H9 (cell line): ENCODE measurements at places on chromosomes 7 and 10.

GRCh38 chr10:124984376-124984775 lies 42.5 kb downstream of the ZRANB1 start:
- DNase-seq = no peak

DNA sequence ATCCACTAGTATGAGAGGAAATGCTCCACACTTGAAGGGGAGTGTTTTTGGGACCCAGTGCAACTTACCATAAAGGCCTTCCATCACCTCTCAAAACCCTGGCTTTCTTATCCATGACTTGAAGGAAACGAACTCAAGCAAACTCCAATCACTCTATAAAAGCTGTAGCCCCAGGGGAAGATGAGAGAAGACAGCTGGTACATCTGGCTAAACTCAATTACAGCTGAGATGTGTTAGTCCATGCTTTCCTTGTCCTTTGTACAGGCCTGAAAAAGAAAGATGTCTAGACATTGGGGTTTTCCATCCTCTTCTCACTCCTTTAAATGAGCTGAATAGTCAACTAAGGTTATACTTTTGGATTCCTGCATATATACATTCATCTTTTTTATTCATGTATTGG lies 89.5 kb upstream of the ANKRD30A start:
- no peak for DNase-seq

DNA sequence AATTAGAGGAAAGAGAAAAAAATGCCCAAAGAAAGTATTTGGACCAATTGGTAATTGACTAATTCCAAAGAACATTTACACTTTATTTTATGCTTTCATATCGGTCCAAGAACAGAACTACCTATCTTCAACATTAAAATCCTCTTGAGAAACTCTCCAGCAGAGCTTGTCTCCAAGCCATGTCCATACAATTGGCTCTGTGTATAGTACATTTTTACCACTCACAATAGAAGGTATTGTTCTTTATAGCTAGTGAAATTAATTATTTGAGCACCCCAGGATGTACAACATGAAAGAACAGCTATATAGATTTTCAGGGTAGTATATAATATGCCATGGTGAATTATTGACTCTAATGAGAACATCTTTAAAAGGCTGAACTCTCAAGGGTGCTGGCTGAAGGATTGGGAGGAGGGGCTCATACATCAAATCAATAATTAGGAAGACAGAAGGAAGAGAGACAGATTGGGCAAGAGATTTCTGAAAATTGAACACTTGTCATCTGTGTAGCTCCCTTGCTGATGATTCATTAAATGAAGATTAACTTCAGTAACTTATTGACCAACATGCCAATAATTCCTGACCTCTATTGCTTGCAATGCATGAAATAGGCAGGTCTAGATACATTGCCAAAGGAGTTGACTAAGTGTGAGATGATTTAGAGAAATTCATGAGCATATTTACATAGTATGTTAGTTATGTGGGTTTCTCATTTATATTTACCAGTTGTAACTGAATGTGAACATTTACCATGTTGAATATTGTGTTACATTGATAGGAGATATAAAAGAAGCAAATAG lies 249.7 kb downstream of the MTERF1 start:
- no peak for DNase-seq

DNA sequence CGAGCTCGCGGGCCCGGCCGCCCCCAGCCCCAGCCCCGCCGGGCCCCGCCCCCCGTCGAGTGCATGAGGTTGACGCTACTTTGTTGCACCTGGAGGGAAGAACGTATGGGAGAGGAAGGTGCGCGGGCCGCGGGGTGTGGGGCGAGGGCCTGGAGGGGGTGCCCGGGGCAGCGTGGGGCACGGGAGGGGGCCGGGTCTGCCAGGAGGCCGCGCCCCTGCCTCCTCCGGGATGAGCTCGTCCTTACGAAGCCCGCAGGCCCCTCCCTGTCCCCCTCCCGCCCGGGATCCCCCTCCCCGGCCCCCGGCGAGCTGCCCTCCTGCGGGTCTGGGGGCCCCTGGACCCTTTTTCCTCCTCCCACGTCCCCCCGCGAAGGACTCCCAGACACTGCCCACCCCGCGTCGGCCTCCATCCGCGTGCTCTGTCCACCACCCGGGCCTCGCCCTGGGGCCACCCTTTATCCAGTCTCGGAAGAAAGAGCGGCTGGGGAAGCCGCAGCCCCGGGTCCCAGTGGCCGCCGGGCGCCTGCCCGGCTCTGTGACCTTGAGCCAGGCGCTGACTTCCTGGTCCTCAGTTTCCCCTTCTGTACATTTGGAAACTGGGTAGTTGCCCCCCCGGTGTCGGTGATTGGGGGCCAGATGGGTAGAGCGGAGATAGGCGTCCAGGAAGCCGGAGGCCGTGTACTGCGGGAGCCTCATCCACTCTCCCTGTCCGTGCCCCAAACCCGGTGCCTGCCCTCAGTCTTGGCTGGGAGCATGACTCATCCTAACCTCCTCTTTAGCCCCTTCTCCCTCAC lies 521 bp downstream of the LIMK1 start:
- peak; percentile 57 for DNase-seq

- DNase-seq = no peak
These were observed 512.9 kb downstream of the DNAJB6 start for GRCh38 chr7:157849726-157850125.

DNA sequence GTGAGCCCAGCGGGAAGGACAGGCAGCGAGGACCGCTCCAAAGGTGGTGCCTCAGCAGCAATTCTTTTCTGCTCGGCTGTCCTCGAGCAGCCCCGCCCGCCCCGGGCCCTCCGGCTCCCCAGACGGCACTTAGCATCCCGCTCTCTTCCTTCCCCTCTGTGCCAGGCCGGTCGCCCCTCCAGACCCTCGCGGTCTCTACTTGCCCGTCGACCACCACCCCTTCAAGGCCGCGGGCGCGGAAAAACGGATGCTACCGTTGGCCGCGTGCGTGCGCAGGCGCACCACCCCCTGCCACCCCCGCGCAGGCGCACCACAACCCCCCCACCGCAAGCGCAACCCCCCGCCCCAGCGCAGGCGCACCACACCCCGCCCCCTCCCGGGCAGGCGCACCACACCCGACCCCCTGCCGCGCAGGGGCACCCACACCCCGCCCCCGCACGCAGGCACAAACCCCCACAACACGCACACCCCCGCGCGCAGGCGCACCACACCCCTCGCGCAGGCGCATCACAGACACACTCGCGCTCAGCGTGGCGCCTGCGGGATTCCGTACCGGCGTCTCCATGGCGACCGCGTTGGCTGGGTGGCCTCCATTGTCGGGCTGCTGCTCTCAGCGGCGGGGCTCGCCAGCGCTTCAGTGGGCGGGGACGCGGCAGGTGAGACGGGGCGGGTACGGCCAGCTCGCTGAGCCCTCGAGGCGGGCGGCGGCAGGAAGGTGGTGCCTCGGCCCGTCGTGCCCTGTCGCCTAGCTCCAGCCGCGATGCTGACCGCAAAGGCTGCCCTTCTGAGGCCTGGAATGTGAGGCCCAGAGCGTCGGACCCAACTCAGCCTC lies at the start of gene LRRC27:
Gene LRRC27, plus strand, starts transcription at position 593 of the 832 bp plus-strand sequence. CDS start 1,332 bp downstream, outside the sequence.
- peak; percentile 98 for DNase-seq

GRCh38 chr7:134108802-134109201 lies 18.3 kb upstream of the LRGUK start:
- DNase-seq = no peak

- no peak for DNase-seq
These were observed 10.0 kb downstream of the FOXK1 start for GRCh38 chr7:4692055-4692454.

- DNase-seq = no peak
These were observed 60.7 kb downstream of the GPAM start for GRCh38 chr10:112122827-112123226.

DNA sequence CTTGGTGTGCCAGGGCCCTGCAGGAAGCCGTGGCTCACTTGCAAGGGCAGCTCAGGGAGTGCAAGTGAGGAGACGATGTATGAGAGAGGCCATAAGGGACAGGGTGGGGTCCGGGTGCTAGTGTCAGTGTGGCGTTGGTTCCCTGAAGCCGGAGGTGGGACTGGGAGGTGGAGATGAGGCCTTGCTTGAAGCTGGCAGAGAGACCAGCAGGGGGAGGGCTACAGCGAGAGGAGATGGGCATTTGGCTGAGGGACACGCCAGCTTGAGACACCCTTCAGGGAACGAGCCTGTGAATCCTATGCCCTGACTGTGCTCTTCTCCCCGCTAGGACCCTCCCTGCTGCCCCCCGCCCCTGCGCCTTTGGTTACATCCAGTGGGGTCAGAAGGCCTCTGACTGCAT lies 529.1 kb downstream of the TCERG1L start:
- DNase-seq = peak; percentile 72

GRCh38 chr10:110074758-110075671 lies 67.2 kb downstream of the ADD3 start:
- DNase-seq = no peak

DNA sequence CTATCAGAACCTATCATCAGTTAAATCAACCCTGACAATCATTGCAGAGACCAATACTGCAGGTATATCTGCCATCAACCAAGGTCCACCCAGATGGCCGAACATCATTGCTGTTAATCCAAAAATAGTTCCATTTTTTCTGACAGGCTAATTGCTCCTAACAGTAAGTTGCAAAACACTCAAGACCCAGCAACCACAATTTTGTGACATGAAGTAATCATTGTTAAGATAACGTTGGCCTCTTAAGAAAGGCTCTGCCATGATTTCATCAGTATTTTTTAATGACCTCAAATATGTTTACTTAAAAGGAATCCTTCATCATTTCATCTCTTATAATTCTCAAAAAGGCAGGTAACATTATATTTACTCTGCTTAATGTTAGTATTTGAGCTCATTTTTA lies 553.4 kb upstream of the POM121L12 start:
- DNase-seq = no peak

DNA sequence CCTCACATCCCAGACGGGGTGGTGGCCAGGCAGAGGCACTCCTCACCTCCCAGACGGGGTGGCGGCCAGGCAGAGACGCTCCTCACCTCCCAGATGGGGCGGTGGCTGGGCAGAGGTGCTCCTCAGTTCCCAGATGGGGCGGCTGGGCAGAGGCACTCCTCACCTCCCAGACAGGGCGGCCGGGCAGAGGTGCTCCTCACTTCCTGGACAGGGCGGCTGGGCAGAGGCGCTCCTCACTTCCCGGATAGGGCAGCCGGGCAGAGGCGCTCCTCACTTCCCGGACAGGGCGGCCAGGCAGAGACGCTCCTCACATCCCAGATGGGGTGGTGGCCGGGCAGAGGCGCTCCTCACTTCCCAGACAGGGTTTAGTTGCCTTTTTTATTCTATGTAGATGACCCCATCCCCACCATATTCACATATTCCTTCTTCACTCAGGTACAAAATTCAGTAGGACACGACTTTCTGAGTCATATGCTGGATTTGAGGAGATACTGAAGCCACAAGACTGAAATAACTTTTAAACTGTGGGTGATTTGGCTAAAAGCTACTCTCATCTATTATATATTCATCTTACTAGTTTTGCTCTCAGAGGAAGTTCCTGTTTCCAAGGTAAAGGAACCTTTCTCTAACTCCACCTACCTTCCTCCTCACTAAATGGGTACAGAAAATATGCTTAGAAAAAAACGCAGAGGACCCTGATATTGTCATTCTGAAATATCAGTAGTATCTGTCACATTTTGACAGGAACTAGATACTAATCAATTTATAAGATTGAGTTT lies 54.4 kb downstream of the ENTPD1 start:
- no peak for DNase-seq

- peak; percentile 48 for DNase-seq
These were observed 836 bp downstream of the KMT2E start for GRCh38 chr7:105014693-105015389.

- no peak for DNase-seq
These were observed 35.5 kb upstream of the VCL start for GRCh38 chr10:73962386-73962785.

DNA sequence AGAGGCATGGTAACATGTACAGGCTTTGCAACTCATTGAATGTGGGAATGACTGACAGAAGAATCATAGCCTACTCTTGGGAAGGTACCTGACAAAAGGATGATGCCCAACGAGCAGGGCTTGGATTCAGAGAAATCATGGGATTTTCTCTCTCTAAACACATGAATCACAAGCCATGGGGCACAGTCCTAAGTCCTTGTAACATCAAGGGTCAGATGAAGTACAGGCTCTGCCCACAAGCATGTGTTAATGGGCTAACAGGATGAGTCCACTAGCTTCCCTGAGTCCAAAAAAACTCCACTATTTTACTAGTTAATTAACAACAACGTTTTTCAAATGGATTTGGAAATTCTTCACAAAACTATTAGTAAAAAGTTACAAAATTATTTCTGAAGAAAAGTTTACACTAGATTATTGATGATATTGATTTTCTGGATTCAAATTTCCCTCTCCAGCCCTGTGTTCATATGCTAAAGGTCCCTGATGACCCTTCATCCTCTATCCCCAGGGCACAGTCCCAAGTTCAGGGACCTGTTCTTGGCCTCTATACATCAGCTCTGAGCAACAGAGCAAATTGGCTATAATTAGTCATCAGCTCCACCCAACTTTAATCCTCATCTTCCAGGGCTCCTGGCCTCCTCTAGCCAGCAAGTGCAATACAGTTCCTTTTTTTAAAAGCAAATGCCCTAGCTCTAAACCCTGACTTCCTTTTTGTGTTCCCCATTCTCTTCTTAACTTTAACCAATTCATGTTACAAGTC lies 99.8 kb downstream of the GSAP start:
- DNase-seq = no peak

DNA sequence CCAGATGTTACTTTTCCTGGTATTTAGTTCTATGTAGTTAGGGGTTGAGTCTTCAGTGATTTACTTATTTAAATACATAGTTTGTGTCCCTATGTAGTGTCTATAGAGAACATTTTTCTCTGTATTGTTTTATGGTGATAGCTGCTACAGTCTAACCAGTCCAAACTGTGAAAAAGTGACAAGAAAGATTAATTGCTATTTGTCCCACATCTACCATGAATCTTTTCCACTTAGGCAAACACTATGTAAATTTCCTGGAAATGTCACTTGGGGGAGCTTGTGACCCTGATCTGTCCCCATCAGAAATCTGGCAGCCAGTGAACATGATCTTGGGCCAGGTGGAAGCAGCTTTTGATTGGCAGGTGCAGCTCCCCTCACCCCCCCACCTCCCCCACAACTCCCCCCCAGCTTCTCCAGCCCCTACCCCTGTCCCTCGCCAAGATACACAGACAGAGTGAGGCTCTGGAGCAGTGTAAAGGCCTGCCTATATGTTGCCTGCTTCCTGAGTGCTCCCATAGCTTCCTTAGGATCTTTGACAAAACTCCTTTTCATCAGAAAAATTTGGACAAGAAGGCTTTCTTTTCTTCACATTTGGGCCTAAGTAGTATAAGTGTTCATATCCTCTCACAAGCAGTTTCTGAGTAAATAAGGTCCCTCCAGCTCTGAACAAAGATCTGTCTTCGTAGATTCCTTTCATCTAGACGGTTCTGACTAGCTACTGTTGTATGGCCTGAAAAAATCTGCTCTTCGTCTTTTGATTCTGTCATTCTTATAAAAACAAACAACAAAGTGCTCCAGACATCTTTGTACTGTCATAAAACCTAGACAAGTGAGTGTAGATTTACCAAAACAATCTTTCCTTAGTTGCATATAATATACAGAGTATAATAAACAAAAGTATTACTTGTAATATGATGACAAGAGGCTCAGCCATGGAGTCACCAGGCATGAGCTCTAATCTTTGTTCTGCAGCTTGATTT lies 31.5 kb upstream of the SLC13A1 start:
- DNase-seq = no peak

- DNase-seq = no peak
These were observed 639 bp upstream of the TFAM start for GRCh38 chr10:58384544-58384998.

- DNase-seq = no peak
These were observed 145.9 kb upstream of the WNT16 start for GRCh38 chr7:121182902-121183301.
